Stimulated activated CD4-positive, alpha-beta T cell treated with anti-CD3 and anti-CD28 coated beads, Interleukin-1b, Interleukin-23, amount 100 ng/mL, for 1 hour (primary cell): ENCODE measurements at places on chromosomes 4 and X.

DNA sequence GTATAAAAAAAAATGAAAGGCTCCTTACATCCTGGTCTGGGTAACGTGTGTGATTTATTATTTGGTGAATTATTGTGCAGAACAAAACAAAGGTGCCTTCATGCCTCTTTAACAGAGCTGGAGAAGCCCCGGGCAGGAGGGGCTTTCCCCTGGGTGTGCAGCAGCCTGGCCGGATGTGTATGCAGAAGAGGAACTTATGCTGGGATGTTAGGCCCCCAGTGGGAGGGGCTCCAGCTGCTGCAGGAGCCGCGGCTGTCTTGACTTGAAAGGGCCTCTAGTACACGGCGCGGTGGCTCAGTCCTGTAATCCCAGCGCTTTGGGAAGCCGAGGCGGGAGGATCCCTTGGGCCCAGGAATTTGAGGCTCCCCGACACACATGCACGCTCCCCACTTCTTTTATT is 16.0 kb downstream of the CCNQ start:
- peak; percentile 32 for DNase-seq

GRCh38 chr4:8267077-8267476 is 2.5 kb upstream of the HTRA3 start:
- no peak for DNase-seq

DNA sequence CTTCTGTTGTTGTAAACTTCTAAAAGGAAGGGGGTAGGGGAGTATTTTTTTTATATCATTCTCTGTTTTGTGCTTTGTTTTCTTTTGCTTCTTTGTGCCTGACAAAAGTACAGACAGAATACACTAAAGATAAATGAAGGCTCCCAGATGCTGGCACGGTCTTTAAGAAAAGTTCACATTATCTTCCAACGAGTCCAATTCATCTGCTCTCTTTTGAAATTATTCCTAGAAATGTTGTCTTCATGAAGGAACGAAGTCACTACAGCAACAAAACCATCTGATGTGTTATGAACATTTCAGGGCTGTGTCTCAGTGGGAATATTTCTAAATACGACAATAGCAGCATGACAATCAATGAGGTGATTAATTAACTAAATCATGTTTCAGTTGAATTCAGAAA is 813.8 kb upstream of the HTR2C start:
- DNase-seq = no peak

DNA sequence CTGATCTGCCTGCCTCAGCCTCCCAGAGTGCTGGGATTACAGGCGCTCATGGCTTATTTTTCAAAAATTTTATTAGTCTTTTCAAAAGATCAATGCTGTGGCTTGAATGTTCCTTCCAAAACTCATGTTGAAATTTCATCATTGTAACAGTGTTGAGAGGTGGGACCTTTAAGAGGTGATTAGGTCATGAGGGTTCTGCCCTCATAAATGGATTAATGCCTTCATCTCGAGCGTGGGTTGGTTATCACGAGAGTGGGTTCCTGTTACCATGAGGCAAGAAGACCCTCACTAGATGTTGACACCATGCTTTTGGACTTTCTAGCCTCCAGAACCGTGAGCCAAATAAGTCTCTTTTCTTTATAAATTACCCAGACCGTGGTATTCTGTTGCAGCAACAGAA is 30.3 kb downstream of the EIF2S3 start:
- no peak for DNase-seq

- no peak for DNase-seq
Measured at GRCh38 chr4:133865612-133866327, 335.8 kb downstream of the PABPC4L start.

- DNase-seq = no peak
Measured at GRCh38 chr4:8188085-8188484, 11.0 kb upstream of the SH3TC1 start.

GRCh38 chr4:6542951-6543350 is 32.0 kb upstream of the MAN2B2 start:
- DNase-seq = no peak

GRCh38 chrX:150236327-150236726 is 126.8 kb upstream of the MAMLD1 start:
- no peak for DNase-seq

- DNase-seq = no peak
Measured at GRCh38 chr4:111793433-111794091, 351.7 kb upstream of the FAM241A start.

DNA sequence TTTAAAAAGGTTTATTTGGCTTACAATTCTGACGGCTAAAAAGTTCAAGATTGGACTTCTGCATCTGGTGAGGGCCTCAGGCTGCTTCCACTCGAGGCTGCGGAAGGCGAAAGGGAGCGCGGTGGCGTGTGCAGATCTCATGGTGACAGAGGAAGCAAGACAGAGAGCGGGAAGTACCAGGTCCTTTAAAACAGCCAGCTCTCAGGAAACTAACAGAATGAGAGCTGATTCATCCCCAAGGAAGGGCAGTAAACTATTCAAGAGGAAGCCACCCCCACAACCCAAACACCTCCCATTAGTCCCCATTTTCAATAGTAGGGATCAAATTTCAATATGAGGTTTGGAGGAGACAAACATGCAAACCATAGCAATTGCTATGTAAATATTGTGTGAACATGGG is 2144.2 kb upstream of the AGA start:
- no peak for DNase-seq

DNA sequence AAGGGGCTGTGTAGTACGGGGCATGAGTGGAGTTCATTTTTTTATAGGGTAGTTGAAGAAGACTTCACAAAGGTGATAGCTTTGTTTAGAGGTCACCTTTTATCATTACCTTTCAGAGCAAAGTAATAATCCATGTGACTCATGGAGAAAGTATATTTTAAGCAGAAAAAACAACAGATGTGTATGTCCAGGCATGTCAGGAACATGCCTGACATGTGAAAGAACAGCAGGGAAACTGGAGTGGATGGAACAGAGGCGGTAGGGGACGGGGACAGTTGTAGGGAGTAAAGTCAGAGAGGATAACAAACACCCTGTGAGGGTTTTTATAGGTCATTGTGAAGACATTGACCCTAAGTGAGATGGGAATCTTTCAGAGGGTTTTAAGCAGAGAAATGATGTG is 107.6 kb downstream of the USP9X start:
- DNase-seq = no peak

DNA sequence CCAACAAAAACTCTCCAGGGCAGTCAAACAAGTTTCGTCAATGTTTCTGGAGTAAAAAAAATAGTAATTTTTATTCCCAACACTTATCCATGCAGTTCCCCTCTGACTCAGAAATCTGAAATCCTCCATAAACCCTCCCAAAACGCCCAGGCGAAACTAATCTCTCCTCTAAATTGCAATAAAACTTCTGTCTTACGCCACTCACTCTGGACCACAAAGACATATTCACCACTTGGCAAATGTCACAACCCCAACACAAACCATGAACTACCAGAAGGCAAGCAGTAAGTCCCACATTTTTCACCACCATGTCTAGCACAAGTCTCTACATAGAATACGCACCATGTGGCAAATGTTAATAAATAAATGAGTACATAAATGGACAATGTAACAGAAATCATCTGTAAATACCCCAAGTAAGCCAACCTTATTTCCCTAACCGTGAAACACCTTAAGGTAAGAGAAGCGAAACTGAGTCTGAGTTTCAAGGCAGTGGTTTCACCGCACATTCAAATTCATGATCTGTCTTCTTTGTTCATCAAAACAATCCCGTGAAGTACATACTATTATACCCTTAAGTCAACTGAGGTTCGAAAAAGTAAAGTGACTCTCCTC is 1.6 kb downstream of the PAPSS1 start:
- DNase-seq = no peak

DNA sequence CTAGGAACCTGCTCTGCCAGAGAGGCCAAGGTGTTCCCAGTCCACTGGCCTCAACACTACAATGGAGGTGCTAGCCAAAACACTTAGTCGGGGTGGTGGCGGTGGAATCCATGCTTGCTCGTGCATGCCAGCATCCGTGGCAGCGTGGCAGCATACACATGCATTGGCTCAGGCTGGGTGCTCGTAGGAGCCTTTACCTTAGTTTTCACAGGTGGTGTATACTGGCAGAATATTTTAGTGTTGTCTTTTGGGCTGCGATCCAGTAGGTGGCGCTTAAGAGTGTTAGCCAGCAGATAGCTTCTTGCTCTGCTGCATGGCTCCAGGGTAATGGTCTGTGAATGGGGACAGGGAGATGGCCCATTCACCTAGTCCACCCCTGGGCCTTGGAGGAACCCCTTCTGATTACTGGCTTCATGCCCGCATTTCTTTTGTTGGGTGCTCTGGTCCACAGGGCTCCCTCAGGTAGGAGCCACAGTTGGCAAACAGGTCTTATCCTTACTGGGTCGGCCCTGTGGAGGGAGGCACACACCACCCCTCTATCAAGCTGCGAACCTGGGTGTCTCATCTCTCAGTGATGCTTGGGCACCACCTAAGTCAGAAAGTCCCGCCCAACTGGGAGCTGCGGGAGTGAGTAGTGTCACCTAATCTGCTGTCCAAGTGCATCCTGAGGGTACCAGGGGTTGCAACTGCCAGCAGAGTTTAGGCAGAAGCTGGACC is 40.0 kb downstream of the RIPPLY1 start:
- no peak for DNase-seq

DNA sequence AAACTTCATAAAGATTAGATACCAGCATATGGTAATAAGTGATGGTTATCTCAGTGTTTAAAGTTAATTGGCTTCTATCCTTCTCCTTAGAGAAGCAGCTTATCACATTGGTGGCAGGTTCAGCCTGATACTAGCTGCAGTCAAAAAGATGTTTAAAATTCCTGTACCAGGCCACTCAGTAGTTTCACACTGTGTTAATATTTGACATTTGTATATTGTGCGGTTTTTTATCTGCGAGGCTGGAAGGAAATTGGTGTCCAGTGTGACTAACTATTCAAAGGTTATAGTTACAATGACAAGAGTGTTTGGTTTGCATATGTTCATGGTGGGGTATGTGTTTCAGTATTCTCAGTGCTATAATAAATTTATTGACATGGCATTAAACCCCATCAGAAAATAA is 27.5 kb upstream of the TBC1D8B start:
- DNase-seq = no peak

DNA sequence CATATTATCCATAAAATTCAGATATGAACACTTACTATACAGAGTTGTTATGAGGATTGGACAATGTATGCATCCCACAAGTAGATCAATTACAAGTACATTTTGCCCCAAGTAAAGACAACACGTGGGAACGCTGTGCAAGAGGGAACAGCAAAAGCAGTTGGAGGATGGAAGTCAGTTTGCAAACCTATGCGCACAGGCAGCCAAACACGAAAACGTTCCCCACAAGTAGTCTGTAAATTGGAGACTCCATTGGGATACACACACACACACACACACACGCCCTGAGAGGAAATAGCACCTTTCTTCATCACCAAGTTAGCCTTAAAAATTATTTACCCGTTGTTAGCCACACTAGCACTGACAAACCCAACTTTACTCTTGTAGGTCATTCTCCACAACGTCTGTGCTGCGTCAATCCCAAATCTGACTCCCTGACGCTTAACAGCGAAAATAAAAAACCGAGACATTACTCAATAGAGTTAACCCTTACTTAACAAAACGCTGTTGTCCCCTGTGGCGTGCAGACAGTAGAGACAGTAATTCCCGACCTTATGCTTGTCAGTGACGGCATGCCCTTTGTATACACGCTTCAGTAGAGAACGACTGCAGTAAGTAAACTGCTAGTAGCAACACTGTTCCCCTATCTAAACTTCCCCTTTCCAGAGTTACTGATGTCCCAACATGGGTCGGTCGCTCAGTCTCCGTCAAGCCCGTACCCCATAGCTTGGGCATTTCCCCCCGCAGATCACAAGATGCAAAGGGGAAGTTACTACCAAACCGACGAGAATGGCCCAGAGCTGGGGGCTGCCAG is 730 bp downstream of the MANBA start:
- DNase-seq = no peak
